ENCODE measurements at places on chromosomes 13 and 19.

GRCh38 chr19:47013041-47013517 lies 6.6 kb upstream of the NPAS1 start:
- no peak for DNase-seq

DNA sequence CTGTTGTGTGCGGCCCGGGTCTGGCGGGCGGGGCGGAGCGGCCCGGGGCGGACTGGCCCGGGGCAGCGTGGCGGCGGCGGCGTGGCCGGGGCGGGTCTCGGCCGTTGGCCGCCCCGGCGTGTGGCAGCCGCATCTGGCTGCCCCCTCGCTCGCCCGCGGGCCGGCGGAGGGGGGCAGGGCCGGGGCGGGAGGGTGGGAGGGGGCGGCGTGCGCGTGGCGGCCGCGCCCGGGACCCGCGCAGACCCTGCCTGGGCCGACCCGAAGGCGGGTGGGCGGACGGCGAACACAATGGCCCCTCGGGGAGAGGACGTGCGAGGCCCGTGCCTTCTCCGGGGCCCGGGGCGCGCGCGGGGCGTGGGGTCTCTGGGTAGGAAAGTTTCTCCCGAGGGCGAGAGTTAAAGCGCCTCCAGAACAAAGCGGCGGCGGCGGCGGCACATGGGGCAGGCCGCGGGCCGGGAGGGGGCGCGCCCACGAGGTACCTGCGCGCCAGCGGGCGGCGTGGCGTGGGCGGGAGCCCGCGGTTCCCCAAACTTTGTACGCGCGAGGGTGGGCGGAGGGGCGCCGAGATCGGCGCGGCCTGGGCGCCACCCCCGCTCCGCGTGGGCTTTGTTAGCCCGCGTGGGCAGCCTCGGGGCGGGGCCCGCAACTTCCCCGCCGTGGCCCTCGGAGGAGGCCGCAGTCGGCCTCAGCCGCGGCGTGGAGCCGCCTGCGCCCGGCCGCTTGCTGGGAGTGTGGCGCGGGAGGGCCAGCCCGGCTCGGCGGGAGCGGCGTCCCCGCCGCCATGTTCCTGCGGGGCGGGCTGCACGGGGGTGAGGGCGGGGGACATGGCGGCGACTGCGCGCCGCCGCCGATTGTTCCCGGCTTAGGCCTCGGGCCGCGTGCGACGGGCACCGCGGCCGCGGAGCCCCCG lies 764 bp downstream of the MIR17HG start:
- DNase-seq = peak; percentile 72

DNA sequence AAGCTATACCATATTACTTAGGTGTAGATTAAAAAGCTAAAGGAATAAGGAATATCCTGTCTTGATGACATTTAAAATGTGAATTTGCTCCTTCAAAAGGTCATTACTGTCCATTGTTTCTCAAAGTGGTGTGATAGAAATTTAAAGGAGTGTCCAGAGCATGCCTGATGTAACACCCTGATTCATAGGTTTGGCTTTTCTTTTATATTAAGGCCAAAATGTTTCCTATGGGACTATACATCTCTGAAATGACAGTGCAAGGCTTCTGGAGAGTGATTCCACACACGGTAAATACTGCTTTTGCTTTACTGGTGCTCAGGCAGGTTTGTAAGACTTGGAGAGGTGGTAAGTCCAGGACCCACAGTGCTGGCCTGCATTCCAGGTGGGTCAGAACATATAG lies 289.9 kb downstream of the RFC3 start:
- DNase-seq = no peak

DNA sequence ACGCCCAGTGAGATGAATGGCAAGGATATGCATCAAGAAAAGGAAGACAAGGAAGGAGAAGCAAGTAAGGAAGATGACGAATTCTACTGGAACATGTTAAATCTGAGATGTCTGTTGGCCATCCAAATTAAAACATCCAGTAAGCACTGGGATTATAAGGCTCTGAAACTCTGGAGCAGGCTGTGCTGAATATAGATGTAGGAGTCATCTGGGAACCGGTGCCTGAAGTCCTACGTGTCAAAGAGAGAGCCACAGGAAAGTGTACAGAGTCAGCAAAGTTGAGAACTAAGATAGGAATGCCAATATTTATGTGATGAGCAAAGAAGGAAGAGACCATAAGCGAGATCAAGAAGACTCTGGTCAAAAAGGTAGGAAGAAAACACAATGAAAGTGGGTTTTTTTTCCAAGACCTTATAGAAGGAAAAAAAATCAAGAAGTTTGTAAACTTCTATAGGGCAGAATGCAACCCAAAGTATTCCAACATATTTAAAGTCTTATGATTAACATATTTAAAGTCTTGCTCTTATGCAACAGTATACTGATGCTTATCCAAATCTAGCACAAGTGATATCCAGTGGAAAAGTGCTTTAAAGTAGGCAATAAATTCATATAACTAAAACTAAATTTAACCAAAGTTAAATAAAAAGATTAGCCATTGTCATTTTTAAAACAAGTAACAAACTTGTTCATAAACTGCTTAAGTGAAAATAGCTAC lies 51.2 kb upstream of the EEF1AKMT1 start:
- DNase-seq = no peak

GRCh38 chr13:73520566-73521289 lies 461.9 kb downstream of the KLF5 start:
- no peak for DNase-seq

DNA sequence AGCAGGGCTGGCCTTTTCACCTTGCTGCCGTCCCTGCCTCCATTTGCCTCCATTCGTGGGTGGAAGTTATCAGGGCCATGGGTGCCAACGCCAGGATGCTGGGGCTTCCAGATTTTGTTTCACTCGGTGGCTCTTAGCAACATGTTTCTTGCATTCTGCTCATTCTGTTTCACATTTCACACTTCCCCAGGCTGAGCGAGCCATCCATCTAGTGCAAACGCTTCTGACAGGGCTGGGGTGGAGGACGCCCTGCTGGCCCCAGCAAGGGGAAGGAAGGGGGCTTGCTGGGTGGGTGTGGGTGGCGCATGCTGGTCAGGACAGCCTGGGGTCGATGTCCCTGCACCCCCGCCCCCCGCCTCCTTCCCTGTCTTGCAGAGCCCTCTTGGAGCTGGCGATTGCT lies 165.2 kb downstream of the URI1 start:
- no peak for DNase-seq

- DNase-seq = no peak
Measured at GRCh38 chr13:106471957-106472543, 63.4 kb downstream of the EFNB2 start.

GRCh38 chr19:406971-407510 lies 1.9 kb downstream of the C2CD4C start:
- DNase-seq = peak; percentile 44

DNA sequence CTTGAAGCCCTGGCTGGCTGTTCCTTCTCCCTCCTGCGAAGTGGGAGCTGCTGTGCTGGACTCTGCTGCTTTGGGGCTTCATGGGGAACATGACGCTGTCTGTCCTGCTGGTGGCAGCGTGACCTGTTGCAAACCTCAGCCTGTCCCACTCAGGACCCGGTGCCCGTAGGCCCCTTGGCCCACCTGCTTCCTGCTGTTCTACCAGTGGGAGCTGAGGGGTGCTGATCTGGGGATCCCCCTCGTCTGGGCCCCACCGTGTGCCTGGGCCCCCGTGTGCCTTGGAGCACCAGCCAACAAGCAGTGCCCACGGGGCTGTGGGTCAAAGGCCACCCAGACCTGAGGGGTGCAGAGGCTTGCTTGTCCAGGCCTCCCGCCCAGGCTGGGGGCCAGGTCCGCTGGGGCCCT lies 5.3 kb downstream of the SPPL2B start:
- DNase-seq = no peak

GRCh38 chr19:11948646-11949045 lies 16.2 kb upstream of the ZNF763 start:
- no peak for DNase-seq

DNA sequence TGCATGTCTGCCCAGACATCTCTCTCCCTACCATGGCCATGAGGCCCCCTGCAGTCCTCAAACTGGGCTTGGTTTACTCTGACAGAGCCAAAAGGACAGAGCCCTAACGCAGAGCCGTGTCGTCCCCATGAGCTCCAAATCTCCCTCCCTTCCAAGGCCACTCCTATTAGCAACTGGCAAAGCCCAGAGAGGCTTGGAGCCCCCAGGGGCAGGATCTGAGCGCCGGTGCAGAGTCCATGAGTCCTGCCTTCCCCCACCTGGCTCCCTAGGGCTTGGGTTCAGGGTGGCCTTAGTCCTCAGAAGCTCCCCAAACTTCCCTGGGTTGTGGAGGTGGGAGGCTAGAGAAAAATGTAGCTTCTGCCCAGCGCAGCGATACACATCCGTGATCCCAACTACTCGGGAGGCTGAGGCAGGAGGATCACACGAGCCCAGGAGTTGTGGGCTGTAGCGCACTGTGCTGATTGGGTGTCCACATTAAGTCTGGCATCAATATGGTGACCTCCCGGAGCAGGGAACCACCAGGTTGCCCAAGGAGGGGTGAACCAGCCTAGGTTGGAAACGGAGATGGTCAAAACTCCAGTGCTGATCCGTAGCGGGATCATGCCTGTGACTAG lies 7.4 kb upstream of the PGPEP1 start:
- DNase-seq = no peak

- DNase-seq = no peak
Measured at GRCh38 chr13:108851660-108852059, 222.2 kb downstream of the MYO16 start.

GRCh38 chr13:38872693-38873092 lies 117.9 kb downstream of the STOML3 start:
- DNase-seq = no peak

DNA sequence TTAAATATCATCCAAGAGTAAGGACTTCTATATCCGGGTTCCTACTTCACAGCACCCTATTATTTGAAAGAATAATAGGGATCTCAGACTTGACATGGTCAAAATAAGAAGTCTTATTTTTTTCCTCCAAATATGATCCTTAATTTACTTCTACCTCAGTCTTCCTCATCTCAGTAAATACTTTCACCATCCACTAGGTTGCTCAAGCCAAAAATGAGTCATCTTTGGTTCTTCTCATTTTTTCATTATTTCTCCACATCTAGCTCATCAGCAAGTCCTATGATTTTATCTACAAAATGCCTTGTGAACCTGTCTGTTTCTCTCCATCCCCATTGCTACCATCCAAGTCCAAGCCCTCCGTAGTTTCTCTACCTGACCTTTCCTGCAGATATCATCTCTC lies 121.9 kb upstream of the GJB6 start:
- DNase-seq = no peak

DNA sequence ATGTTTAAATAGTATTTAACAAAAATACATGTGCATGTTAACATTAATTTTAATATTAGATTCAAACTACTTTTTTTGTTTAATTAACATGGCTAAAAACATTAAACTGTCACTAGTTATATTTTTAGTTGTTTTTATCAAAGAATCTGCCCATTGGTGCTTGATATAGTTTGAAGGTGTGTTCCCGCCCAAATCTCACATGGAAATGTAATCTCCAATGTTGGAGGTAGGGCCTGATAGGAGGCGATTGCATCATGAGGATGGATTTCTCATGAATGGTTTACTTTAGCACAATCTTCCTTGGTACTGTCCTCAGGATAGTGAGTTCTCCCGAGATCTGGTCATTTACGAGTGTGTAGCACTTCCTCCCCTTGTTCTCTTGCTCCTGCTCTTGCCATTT lies 2459.4 kb downstream of the PCDH9 start:
- no peak for DNase-seq

GRCh38 chr19:42762789-42763188 lies 2.7 kb downstream of the PSG8 start:
- DNase-seq = no peak

GRCh38 chr13:63449550-63449949 lies 2033.9 kb upstream of the PCDH20 start:
- no peak for DNase-seq

GRCh38 chr13:39210961-39211534 lies 172.8 kb downstream of the NHLRC3 start:
- DNase-seq = no peak

GRCh38 chr13:100707818-100708740 lies 33.5 kb upstream of the TMTC4 start:
- DNase-seq = no peak

DNA sequence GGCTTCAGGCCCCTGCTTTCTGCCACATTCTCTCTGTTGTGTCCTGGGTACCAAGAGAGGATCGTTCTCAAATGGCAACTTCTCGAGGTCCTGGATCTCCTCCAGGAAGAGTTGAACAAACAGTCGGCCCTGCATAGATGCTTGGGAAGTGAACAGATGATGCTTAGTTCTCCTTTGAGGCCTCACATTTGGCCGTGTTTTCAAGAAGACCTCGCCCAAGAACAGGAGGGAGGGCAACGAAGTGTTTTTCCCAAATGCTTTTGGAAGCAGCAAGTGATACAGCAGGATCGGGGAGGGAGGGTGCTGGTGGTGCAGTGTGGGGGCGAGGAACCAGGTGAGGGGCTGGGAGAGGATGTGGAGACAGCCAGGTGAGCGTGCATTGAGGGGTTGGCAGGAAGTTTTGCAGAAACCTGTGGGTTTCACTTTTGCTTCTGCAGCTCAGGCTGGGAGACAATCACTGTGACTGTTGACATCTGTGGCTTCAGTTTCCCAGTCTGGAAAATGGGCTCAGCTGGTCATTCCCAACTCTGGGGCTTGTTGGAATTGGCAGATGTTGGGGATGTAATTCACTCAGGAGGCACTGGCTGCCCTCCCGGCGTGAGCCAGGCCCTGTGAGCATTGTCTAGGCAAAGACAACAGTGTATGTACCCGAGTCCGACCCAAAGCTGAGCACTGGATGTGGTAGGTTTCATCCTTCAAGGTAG lies 21.6 kb downstream of the MAST3 start:
- no peak for DNase-seq

DNA sequence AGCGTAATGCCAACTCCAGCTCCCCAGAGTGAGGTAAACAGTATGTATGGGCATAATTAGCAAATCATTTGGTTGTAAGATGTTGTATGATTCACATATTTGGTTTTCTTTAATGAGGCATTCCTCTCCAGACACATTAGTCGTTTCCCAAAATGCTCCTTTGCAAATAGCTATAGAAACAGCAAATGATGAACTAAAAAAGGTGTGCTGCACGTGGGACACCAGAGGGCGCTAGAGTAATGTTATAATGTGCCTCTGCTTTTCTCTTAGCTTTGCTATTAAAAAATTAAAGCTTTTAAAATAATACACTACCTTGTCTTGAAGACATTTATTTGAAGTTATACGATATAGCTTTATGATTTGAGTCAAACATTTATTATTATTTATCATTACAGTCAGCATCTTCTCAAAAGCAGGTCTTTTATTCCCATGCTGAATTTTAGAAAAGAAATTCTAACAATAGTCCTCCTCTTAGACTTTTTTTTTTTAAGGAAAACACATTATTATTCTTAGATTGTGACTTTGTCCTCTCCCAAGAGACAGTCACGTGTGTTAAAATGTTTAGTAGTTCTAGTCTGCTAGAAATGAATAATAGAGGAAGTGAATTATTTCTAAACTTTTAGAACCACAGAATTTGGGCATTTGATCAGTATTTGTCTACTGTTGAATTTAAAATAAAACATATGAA lies 121.6 kb upstream of the FRY start:
- DNase-seq = no peak

- no peak for DNase-seq
Measured at GRCh38 chr19:23440791-23441190, 45.5 kb upstream of the ZNF91 start.

- DNase-seq = no peak
Measured at GRCh38 chr13:43270130-43270830, 246.9 kb downstream of the DNAJC15 start.

GRCh38 chr19:31583148-31583547 lies 233.9 kb upstream of the TSHZ3 start:
- no peak for DNase-seq

Data from suprapubic skin (tissue), 4 donors.